ENCODE measurements at places on chromosomes 7 and 10.

- peak; percentile 83 for ATAC-seq
Observed at GRCh38 chr7:1647961-1648672, 22.0 kb upstream of the ELFN1 start.

GRCh38 chr10:133178357-133179127 is 18.5 kb downstream of the KNDC1 start:
- no peak for ATAC-seq

GRCh38 chr7:41193738-41194282 is 509.1 kb downstream of the INHBA start:
- ATAC-seq = peak; percentile 69

- no peak for ATAC-seq
Observed at GRCh38 chr7:44184873-44185446, 4.3 kb downstream of the GCK start.

GRCh38 chr10:51231754-51232153 is 157.5 kb downstream of the PRKG1 start:
- ATAC-seq = no peak

DNA sequence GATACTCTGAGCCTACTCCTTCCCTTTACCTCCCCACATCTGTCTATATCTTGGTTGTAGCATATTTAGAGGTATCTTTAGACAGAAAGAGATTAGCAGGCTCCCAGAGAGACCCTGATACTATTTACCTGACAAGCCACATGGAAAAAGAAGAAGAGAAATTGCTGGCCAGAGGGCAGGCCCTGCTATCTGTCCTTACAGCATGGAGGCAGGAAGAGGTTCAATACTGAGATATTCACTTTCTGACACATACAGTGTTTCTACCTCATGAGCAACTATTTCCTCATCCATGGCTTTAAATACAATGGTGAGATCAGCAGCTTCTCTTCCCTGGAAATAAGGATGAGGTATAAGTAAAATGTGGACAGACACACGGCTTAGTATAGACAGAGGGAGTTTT is 33.9 kb upstream of the TSPAN13 start:
- ATAC-seq = no peak

GRCh38 chr7:157789094-157789493 is 452.3 kb downstream of the DNAJB6 start:
- ATAC-seq = no peak

- no peak for ATAC-seq
Observed at GRCh38 chr7:93851536-93851935, 39.0 kb downstream of the TFPI2 start.

DNA sequence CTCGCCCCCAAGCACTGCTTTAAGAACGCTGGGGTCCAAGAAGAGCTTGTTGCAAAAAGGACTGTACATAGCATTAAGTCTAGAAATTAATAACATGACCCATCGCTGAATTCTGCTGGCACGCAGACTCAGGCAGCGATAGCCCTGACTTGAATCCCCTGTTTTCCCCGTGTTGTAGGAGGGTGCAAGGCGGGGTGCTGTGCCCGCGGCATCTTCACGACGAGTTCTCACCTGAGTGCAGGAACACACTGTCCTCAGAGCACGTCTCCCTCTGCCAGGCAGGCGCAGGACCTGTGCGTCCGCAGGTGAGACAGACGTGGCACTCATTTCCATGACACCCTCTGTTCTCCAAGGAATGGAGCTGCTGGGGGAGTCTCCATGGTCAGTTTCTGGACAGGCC is 243.2 kb downstream of the TCERG1L start:
- ATAC-seq = no peak

GRCh38 chr10:44195112-44196007 is 189.5 kb downstream of the CXCL12 start:
- peak; percentile 37 for ATAC-seq

- ATAC-seq = no peak
Observed at GRCh38 chr7:115198143-115198542, 276.2 kb downstream of the MDFIC start.

DNA sequence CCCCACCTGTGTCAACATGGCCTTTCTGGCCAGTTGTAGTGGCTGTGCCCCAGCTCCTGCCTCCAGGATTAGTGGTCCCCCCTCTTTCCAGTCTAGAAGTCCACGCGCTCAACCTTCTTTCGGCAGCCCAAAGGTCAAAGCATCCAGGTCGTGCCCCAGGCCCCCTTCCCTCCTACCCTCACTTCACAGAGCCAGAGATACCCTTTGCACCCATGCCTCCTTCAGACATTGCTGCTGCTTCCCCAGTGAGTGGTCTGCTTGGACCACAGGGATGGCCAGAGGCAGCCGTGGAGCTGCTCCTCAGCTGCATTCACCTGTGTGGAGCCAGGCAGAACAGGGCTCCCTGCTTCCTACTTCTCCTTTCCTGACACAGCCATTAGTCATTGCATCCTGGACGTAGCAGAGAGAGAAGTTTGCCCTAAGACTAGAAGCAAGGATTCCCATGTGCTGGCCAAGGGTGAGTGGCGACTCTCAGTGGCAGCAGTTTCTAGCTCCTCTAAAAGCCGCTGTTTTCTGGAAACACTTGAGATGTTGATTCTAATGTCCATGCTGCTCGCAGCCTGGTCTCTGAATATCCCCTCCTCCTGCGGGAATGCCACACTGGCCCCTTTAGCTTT is 243.1 kb upstream of the SHH start:
- ATAC-seq = no peak

- ATAC-seq = no peak
Observed at GRCh38 chr7:14691597-14692203, 210.9 kb downstream of the DGKB start.

- ATAC-seq = peak; percentile 45
Observed at GRCh38 chr7:106021151-106022067, 58.3 kb downstream of the CDHR3 start.

DNA sequence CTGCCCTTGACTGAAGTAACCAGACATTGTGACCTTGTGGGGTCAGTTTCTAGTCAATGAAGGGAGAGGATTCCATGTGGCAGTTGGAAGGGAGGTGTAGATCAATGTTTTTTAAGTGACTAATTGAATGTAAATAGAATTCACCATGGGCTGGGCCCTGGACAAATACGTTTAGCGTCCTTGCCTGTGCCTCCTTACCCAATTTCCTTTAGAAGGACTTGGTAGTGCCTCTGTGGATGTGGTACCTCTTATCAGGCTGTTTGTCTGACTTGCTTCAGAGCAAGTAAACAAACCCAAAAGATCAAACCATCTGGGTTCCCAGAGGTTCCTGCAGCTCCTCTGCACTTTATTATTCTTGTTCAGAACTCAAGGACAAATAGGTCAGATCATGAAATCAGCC is 4.3 kb upstream of the KAT6B start:
- no peak for ATAC-seq

DNA sequence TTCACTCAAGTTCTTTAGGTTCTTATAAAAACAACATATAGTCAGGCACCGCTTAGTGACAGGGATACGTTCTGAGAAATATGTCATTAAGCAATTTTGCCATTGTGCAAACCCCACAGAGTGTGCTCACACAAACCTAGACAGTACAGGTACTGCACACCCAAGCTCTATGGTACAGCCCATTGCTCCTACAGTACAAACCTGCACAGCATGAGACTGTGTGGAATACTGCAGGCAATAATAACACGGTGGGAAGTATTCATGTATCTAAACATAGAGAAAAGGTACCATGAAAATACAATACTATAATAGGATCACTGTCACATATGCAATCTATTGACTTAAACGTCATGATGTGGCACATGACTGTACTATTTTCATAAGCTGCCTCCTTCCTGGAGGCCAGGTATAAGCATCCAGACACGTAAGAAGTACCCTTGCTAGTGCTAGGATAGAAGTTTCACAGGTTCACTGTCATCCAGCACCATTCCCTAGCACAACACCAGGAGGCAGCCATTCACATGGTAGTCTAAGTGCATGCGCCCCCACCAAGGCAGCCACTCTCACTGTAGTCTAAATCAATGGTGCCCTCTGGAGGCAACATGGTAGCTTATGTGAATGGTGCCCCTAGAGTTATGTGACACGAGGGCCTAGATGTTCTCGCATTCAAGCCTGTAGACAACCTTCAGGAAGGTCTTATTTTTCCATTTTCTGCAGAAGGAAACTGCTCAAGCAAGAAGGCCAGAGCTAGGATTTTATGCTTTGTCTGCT is 98.5 kb downstream of the ARHGAP22 start:
- no peak for ATAC-seq

GRCh38 chr7:9488555-9488954 is 1055.1 kb downstream of the NXPH1 start:
- no peak for ATAC-seq

GRCh38 chr10:11036424-11037011 is 18.8 kb downstream of the CELF2 start:
- ATAC-seq = peak; percentile 53

- ATAC-seq = no peak
Observed at GRCh38 chr10:62046522-62047227, 145.2 kb downstream of the ARID5B start.
